ENCODE measurements at places on chromosomes 11 and 22.

GRCh38 chr11:64796047-64796756 lies 6.8 kb downstream of the MAP4K2 start:
- ATAC-seq, result no peak

DNA sequence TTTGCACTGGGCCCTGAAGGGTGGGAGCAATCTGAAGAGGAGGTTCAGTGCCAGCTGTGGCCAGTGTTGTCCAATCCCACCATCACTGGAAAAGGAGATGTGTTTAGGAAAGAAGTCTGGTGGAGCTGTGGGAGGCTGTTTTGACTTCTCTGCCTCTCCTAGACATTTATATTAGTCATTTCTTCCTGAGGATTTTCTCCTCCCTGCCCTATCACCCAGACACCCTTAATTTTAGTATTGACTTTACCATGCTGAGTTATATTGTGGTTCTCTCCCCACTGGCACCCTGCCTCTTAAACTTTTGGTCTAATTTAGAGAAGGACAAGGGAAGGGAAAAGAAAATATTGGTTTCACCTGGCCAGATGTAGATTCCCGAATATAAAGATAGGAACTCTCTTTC lies 159.1 kb downstream of the WNT11 start:
- ATAC-seq, result no peak

GRCh38 chr22:32880061-32880460 lies 78.6 kb downstream of the TIMP3 start:
- ATAC-seq, result no peak

DNA sequence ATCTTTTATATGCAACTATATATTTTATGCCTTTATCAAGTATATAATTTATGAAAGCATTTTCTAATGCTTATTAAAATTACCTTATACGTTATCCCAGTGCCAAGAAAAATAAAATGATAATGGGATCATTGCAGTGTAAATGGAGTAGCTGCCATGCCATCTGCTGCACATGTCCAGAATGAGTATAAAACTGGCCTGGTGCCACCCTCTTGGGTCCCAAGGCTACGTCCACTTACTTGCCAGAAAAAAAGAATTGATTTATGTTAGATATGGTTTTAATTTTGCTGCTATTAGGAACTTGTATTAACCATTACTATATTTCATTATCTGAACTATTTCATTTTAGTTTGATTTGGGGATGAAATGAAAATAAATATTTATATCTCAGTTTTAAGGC lies 1127.1 kb upstream of the CNTN5 start:
- ATAC-seq, result peak; percentile 77

DNA sequence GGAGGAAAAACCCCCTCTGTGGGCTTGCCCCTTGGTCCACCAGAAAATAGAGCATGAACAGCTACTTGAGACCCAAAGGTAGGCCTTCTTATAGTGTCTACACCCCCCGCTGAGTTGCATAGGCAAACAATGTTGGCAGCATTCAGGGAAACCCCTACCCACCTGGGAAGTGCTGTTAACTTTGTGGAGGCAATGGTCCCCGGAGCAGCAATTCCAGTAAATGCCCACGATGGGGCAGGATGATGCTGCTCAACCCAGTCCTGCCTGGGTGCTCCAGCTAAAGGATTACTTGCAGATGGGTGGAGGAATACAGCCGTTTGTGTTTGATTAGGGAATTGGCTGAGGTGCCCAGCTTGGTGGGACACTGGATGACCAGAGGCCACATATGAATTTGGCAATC lies 381.3 kb upstream of the ANO5 start:
- ATAC-seq, result no peak

DNA sequence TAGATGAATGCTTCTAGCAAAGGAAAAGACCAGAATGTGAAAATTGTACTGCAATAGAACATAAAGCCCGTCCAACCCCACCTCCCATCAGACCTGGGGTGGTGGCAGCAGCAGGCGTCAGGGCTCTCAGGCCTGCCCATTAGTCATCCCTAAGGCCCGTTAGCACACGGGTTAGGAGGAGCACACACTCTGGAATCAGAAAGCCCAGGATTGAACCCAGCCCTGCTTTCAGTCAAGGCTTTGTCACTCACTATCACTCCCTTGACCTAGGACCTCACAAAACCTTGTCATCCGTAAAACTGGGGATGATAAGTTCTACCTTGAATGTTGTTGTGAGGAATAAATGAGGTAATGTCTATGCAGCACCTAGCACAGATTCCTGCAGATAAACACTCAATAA lies 26.9 kb downstream of the MICAL3 start:
- ATAC-seq, result no peak

GRCh38 chr22:40877488-40877887 lies 15.6 kb upstream of the DNAJB7 start:
- ATAC-seq, result no peak

- no peak for ATAC-seq
Observed at GRCh38 chr11:57348636-57349313, 10.6 kb downstream of the P2RX3 start.

DNA sequence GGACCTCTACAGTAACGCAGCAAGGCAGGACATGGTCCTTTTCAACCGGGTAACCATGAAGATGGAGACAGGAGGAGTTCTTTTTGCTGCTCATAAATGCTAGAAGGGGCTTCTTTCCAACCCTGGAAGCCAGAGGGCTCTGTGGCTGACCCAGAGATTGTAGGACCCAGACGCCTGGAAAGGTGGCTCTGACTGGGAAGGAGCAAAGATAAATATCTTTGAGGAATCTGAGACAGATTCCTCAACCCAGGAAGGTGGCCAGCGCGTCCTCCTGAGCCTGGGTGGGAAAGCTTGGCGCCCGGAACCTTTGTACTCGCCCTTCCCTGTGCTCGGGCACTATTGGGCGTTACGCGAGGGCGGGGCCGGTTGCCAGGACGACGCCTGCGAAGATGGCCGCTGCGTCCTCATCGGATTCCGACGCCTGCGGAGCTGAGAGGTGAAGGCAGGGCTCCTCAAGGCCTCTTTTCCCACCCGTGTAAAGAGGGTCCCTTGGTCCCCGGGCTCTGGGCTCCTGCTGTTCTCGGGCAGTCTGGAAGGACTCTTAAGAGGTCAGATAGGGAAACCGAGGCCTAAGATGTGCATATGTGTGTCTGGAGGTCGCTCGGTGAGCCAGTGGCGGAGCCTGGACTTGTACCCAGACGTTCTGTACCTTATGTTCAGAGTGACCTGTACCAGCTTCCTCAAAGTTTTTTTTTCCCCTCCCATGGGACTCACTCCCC lies at the start of gene BBS1:
Gene BBS1, plus strand, starts transcription at position 365 of the 719 bp plus-strand sequence. Its CDS starts 25 bp downstream, at position 390.
- ATAC-seq, result peak; percentile 99

DNA sequence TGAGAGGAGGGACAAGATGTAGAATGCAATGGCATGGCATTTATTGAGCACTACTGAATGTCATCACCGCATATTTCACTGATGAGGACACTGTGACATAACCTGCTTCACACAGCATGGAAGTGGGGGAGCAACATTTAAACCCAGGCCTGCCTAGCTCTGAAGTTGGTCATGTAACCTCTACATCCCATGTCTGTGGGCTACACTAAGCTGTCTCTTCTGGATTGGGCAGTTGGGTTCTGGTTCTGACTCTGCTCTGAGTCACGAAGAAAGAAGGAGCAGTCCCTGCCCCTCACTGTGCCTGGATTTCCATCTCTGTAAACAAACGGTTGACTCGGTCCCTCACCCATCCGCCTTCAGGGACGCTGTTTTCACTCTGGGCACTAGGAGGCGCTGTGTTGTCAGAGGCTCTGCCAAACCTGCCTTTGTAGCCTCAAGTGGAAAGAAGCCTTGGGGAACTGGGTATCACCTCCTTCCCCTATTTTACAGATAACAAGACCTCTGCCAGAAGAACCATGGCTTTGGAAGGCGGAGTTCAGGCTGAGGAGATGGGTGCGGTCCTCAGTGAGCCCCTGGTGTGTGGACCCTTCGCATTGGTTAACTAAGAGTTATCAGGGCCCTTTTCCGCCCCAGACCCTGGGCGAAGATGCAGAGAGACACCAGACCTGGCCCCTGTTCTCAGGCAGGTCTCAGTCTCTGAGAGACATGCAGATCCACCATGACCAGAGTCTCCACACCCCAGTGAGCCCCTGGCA lies 12.7 kb upstream of the ARHGEF17 start:
- ATAC-seq, result peak; percentile 87

DNA sequence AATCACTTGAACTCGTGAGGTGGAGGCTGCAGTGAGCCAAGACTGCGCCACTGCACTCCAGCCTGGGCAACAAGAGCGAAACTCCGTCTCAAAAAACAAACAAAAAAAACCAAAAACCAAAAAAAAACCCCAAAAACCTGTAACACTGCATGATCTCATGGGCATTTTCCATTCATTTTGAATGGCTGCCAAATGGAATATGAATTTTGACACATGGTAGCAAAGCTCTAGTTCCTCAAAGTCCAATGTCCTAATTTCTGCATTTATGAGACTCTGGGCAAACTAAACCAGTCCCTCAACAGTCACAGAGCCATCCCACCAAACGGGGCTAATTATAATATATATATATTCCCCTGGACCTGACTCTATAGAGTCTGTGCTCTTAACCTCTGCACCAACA lies 61.8 kb downstream of the SGSM3 start:
- ATAC-seq, result no peak

- ATAC-seq, result no peak
Observed at GRCh38 chr11:101726988-101727387, 143.2 kb upstream of the TRPC6 start.

DNA sequence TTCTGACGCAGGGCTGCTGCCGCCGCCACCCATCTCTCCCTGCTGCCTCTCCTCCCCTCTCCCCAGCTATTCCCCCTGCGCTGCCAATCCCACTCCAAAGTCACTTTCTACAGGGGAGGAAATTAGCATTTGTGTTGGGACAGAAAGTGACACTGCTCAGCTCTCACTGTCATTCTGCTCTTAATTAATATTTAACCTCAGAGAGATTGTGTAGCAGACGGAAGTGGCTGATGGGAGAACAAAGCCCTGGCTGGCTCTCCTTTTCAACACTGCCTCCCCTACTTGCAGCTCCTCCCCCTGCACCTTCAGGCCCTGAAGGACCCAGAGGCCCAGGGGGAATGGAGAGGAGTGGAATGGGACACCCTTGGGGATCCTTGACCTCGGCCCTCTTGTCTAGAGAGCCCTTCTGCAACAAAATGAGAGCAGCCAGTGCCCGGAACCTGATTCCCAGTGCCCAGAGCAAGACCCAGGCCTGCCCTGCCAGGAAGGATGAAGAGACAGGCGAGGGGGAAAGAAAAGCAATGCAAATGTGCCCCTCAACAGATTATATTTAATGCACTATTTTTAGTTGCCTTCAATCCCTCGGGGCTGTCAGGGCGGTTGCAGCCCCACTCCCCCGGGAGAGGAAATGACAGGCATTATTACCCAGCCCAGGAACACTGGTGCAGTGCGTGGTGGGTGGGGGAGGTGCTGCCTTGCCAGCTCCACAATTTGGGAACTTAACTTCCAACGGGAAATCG lies 14.6 kb upstream of the NRGN start:
- ATAC-seq, result no peak

- ATAC-seq, result no peak
Observed at GRCh38 chr22:25134028-25134427, 65.6 kb upstream of the CRYBB3 start.

GRCh38 chr11:93072229-93072914 lies 102.9 kb downstream of the MTNR1B start:
- ATAC-seq, result no peak

GRCh38 chr11:85133636-85134035 lies 493.5 kb downstream of the DLG2 start:
- ATAC-seq, result no peak

GRCh38 chr11:78239781-78240180 lies 51.1 kb downstream of the USP35 start:
- ATAC-seq, result no peak

DNA sequence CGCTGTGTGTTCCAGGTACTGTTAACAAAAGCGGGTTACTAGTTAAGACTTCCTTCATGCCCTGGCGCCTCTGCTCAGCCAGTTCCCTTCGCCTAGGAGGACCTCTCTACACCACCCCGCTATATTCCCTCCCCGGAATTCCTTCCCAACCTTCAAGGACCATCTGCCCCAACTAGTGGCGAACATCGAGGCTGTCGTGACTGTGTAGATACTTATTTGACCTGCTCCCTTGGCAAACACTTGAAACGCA lies 450 bp upstream of the BCL2L13 start:
- peak; percentile 68 for ATAC-seq

- no peak for ATAC-seq
Observed at GRCh38 chr11:34488855-34489557, 24.6 kb downstream of the ELF5 start.

- ATAC-seq, result no peak
Observed at GRCh38 chr11:12809864-12810567, 135.8 kb downstream of the TEAD1 start.

DNA sequence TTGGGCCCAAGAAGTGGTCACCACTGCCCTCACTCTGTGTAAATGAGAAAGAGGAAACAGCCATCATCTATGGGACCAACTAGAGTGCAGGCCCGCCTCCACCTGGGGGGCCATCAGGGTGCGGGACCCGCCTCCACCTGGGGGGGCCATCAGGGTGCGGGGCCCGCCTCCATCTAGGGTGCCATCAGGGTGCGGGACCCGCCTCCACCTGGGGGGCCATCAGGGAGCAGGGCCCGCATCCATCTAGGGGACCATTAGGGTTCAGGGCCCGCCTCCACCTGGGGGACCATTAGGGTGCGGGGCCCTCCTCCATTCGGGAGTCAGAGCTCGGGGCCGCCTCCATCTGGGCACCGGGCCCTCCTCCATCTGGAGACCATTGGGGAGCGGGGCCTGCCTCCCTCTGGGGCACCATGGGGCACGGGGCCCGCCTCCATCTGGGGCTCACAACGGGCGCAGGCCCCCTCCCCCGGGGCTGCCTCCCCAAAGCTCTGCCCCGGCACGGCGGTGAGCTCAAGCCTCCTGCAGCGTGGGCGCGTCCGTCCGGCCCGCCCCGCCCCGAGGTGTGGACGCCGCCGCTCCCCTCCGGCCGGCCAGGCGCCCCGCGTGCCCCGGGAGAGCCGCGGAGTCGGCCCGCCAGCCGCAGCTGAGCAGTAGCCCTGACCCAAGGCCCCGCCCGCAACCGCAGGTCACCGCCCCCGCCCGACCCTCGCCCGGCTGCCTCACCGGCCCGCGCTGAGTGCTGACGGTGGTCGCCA lies 512 bp downstream of the TOLLIP start:
- ATAC-seq, result peak; percentile 70

GRCh38 chr22:27134315-27134701 lies 476.9 kb downstream of the MIAT start:
- ATAC-seq, result peak; percentile 37

DNA sequence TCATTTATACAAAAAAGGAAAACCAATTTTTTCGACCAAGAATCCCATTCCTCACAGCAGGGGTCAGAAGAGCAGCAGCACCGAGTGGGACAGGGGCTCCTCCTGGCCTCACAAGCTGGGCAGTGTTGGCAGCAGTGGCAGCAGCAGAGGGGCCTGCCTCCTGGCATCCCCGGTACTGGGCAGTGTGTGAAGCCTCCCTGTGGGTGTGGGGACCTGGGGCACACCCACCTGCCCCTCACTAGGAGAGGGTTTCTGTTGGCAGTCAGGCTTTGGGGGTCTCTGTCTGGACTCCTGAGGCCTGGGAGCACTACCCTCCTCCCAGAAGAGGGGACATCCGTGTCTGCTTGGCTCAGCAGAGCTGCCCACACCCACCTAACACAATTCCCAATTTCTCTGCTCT lies 67.8 kb downstream of the NECTIN1 start:
- no peak for ATAC-seq

DNA sequence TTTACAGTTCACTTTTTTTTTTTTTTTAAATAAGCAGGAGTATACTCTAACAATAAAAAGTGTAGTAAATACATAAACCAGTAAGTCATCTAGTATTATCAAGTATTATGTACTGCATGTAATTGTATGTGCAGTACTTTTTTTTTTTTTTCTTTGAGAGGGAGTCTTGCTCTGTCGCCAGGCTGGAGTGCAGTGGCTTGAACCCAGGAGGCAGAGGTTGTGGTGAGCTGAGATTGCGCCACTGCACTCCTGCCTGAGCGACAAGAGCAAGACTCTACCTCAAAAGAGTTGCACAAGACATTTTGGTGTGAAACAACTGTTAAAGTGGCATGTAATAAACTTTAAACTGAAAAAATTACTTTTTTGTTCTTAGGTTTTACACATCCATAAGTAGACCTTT lies 16.7 kb downstream of the BCL2L13 start:
- ATAC-seq, result no peak

Data from SK-N-SH treated with all-trans-retinoic acid at 6 μM for 48 hours (cell line).